ENCODE measurements at places on chromosomes 16 and 17. TPM values are rescaled to one million over a fixed set of nuclear protein-coding genes. Genes with fewer than 3 reads are reported as not detected.

Gene LITAFD
- polyA plus RNA-seq, result not detected

- no peaks in the 10 kb centered on the region for H3K4me1 ChIP-seq
- H3K27me3 ChIP-seq, result no peaks in the 10 kb centered on the region
- DNase-seq, result no peak
- no peak overlapping the region for H3K27ac ChIP-seq
These were observed 213.6 kb upstream of the MAF start for GRCh38 chr16:79814124-79814523.

Gene FBXL16
- polyA plus RNA-seq, result 0.29 TPM

- H3K4me3 ChIP-seq, result peak overlapping the region; percentile 80
- H3K27me3 ChIP-seq, result no peaks in the 10 kb centered on the region
- H3K36me3 ChIP-seq, result peaks cover 11% of the 10 kb centered on the region
These were observed 1.1 kb upstream of the HAPSTR1 start for GRCh38 chr16:9090101-9090959.

- no peak overlapping the region for H3K4me3 ChIP-seq
- H3K27me3 ChIP-seq, result peaks cover 18% of the 10 kb centered on the region
- DNase-seq, result peak; percentile 66
- no peaks in the 10 kb centered on the region for H3K4me1 ChIP-seq
- no peaks in the 10 kb centered on the region for H3K36me3 ChIP-seq
These were observed 108.1 kb downstream of the SNX11 start for GRCh38 chr17:48215583-48216139.

Gene SHISA9
- polyA plus RNA-seq, result not detected

Gene SKAP1
- polyA plus RNA-seq, result not detected

Gene GLIS2
- polyA plus RNA-seq, result 6.8 TPM

GRCh38 chr17:336110-337021, 16.2 kb downstream of the RPH3AL start:
- H3K27me3 ChIP-seq, result no peaks in the 10 kb centered on the region
- H3K4me1 ChIP-seq, result no peaks in the 10 kb centered on the region
- H3K27ac ChIP-seq, result no peak overlapping the region
- DNase-seq, result no peak
- no peaks in the 10 kb centered on the region for H3K36me3 ChIP-seq

DNA sequence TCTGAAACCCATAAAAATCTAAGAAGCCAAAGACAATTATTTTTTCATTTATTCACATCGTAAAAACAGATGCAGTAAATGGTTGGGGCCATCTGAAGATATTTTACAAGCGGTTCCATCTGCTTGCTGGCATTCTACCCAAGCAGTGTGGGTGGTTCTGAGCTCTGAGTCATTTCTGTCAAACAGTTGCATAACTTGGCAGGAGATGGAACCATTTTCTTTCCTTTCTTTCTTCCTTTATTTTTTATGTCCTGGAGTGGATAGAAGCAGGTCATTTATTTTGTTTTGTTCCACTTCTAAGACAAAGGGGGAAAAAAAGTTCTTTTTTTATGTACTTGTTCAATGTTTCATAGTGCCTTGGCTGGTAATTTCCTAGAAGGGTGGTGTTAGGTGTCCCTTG, 1151.9 kb upstream of the GOT2 start:
- no peak overlapping the region for H3K27ac ChIP-seq
- no peaks in the 10 kb centered on the region for H3K36me3 ChIP-seq
- no peak overlapping the region for H3K4me3 ChIP-seq
- DNase-seq, result peak; percentile 71
- H3K27me3 ChIP-seq, result no peaks in the 10 kb centered on the region

DNA sequence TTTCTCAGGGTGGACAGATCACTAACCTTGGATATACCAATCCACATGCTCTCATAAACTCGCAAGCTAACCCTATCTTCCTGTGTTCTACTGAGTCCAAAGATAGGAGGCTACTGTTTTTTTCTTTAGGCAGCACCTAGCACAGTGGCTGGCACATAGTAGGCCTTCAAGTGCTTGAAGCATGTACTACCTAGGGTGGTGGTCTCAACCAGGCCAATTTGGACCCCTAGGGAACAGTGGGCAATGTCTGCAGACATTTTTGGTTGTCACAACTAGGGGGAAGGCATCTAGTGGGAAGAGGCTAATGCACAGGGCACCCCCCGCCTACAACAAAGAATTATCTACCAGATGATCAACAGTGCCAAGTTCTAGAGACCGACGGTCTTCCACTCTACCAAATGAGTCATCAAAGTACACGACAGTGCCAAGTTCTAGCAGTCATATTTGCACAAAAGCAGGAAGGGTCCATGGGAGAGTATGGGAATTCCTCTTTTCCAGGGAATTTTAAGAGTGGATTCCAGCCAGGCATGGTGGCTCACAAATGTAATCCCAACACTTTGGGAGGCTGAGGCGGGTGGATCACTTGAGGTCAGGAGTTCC, 390.3 kb downstream of the SLC39A11 start:
- no peaks in the 10 kb centered on the region for H3K36me3 ChIP-seq
- no peak overlapping the region for H3K27ac ChIP-seq
- H3K4me1 ChIP-seq, result peaks cover 15% of the 10 kb centered on the region
- no peaks in the 10 kb centered on the region for H3K27me3 ChIP-seq
- DNase-seq, result peak; percentile 74
- H3K4me3 ChIP-seq, result no peak overlapping the region

All from GM23248 (cell line).